ENCODE measurements at places on chromosomes 16 and 17.
A peak's percentile ranks its signal among the peaks of the same experiment; 100 is the strongest.

GRCh38 chr16:48511071-48511540 lies 98.9 kb downstream of the N4BP1 start:
- DNase-seq: no peak

- no peak for DNase-seq
Measured at GRCh38 chr17:40090237-40091119, 9.9 kb downstream of the NR1D1 start.

GRCh38 chr16:9441012-9441411 lies 349.6 kb downstream of the HAPSTR1 start:
- DNase-seq: no peak

- no peak for DNase-seq
Measured at GRCh38 chr16:68715471-68715870, 21.6 kb upstream of the CDH1 start.

DNA sequence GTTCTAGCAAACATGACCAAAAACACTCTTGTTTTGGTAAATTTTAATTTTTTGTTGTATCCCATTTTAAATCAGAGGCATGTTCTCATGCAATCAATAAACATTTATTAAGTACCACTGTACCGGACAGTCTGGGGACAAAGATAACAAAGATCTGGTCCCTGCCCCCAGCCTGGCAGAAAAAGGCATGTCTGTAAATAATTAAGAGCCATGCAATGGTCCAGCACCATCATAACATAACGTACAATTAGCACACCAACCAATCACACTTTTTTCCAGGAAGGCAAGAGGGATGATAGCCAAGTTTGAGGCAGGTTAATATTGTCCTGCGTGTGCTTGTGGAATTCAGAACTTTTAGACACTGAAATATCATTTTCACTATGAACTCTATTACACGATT lies 3.5 kb downstream of the KCNJ16 start:
- DNase-seq: no peak

DNA sequence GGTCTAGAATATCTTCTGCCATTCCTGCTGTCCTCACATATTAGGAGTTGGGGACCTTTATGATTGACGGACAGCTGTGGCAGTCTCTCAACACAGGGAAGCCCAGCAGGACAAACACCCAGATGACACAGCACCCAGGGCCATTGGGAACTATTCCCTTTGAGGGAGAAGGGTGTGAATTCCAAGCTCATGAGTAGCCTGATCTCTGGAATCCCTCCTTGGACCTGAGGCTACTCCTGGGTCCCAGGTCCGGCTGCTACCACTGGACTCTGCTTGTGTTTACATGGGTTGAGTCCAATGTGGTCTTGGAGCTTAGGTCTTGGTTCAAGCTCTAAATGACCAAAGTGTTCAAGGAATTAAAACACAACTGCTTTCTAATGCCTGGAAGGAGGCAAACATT lies 78.9 kb downstream of the SLC6A2 start:
- DNase-seq: no peak

GRCh38 chr17:56478836-56479447 lies 114.6 kb upstream of the NOG start:
- DNase-seq: no peak

- no peak for DNase-seq
Measured at GRCh38 chr16:58128711-58129096, 477 bp downstream of the CFAP20 start.

GRCh38 chr17:41682631-41683030 lies 6.1 kb upstream of the EIF1 start:
- no peak for DNase-seq

GRCh38 chr16:81142864-81143263 lies 46.7 kb upstream of the GCSH start:
- DNase-seq: no peak

GRCh38 chr16:6232056-6232455 lies 1100.6 kb upstream of the RBFOX1 start:
- no peak for DNase-seq

GRCh38 chr16:21250072-21250923 lies 16.8 kb downstream of the ANKS4B start:
- no peak for DNase-seq

DNA sequence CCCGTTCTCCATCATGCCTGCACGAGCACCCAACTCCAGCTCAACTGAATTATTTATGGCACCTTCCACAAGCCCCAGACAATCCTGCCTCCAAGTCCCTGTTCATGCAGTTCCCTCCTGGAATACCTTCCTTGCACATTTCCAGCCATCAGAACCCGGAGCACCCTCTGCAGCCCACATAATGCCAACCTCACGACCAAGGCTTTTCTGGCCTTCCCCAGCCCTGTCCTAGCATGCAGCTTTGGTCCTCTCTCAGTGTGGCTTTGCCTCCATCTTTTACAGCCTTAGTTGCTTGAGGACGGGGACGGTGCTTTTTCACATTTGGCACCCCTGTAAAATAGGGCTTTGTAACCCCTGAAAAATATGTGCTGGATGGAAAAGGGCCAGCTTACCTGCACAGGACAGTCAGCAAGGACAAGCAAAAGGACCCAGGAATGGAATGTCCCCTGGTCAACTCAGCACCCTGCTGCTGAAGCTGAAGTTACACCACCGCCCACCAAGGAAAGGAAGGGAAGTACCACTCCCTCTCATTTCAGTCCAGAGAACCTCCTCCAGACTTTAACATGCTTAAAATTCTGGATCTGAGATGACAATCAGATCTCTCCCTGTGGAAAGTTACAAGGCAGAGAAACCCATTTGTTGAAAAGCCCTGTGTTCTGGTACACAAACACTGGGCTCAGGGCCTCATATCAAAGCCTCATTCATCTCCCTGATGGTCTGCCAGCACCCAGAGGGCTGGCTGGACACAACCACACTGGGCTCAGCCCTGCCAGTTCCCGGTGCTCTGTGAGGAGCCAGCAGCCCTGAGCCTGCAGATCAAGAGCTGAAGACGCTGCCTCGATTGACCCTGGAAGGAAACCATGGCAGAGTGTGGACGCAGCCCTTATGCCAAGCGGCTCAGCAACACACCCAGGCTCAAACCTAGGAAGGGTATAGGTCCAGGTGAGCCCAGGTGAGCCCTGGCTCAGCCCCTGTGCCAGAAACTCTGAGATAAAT lies 2.9 kb downstream of the SLC39A11 start:
- DNase-seq: no peak

- DNase-seq: peak; percentile 33
Measured at GRCh38 chr16:8936421-8936820, 27.3 kb downstream of the USP7 start.

DNA sequence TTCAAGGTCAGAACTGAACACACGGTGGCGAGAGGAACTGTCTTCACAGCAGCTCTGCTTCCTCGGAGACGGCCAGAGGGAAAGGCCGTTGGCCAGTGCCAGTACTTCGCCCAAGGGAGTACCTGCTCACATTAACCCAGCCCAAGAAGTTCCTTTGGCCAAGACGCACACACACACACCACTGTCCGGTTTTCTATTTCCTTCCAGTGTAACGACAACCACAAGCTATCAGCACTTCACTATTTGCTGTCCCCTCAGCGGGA lies 744 bp upstream of the GGNBP2 start:
- no peak for DNase-seq

DNA sequence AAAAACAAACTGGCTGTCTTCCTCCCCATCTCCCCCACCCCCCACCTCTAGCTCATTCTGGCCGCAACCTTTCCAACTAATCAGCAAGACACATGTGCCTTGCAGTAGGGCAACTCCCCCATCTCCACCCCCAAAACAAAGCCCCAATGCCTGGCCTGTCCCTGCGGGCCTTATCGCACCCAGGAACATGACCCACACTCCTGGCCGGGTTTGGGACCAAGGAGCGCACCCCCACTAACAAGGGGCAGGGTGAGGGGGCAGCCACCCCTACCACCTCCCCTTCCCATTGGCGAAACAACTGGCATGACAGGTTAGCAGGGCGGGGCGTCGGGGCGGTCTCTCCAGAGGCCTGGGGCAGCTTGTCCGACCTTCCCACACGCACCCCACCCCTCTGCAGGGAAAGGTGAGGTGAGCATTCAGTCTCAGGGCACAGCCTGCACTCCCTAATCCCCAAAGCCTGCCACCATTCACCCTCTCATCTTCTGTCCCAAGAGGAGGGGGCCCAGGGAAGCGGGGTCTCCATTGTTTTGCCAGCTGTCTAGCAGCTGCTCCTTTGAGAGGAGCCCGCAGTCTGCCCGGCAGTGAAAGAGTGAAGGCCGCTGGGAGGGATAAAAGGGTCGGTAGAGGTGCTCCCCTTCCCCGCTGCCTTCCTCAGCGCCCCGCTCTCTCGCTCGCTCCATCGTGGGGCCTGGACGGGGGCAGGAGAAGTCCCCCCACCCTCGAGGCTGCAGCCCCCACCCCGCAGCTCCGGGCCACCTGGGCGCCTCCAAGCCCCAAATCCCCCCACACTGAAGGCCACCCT lies 765 bp downstream of the MYO18A start:
- DNase-seq: peak; percentile 62

GRCh38 chr17:62017912-62018311 lies 47.2 kb downstream of the MED13 start:
- DNase-seq: no peak

- DNase-seq: no peak
Measured at GRCh38 chr17:56821847-56822534, 11.7 kb downstream of the C17orf67 start.

DNA sequence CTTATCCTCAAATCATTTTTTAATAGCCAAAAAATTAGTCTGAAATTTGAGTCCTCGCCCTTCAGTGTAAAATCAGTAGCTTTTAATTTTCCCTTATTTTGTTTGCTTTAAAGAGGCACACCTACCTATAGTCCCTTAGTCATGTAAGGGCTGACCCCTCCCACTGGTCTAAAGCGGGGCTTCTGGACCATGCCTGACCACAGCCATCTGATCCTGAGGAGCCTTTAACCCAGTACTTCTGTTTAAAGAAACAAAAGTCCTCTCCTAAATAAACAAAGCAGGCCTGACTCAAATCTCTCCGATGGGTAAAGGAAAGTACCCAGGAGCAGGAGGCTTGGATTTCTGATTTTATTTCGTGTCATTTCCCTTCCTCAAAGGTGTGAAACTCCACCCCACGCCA lies 92.0 kb upstream of the CCL2 start:
- no peak for DNase-seq

- DNase-seq: peak; percentile 85
Measured at GRCh38 chr16:180681-181564, 664 bp downstream of the HBQ1 start.

GRCh38 chr17:78458091-78458490 lies 79.6 kb downstream of the PGS1 start:
- DNase-seq: no peak

- no peak for DNase-seq
Measured at GRCh38 chr16:71367241-71367976, 8.9 kb downstream of the CALB2 start.

DNA sequence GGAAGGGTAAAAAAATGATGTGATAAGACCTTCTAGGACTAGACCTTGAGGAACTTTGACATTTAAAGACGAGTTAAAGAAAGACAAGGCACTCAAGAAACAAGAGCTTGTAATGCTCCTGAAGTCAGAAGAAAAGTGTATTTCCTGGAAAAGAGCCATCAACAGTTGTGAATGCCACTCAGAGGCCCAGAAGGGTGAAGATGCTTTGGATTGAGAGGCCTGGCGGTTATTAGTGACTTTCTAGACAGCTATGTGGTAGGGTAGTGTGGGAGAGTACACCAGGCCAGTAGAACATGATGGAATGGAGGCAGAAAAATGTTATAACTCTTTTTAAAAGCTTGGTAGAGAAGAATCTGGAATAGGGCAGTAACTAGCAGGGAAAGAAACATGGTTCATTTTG lies 34.1 kb upstream of the ANKFN1 start:
- DNase-seq: no peak

DNA sequence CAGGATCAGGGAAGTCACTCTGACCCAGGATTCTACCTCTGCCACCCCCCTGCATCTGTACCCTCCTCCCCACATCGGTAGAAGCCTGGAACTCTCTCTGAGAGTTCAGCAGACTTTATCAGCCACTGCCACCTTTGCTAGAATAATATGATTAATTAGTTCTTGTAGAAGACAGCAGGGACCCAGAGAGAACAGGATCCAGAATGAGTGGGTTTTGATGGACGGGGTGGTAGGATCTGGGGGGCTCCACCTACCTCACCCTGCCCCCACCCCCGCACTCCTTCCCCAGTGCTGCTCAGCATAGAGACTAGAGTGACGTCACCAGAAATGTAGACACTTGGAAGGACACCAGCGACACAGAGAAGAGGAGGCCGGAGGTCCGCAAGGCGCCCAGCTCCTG lies 33.5 kb downstream of the ABCC6 start:
- DNase-seq: no peak

- peak; percentile 28 for DNase-seq
Measured at GRCh38 chr17:18093616-18094408, 6.1 kb downstream of the DRG2 start.

- DNase-seq: no peak
Measured at GRCh38 chr16:68022278-68022727, 729 bp downstream of the DDX28 start.

- DNase-seq: no peak
Measured at GRCh38 chr17:17019430-17019762, 22.9 kb upstream of the MPRIP start.

- DNase-seq: peak; percentile 81
Measured at GRCh38 chr16:19245326-19245925, 40.1 kb upstream of the CLEC19A start.

GRCh38 chr16:5252791-5253190 lies 155.2 kb upstream of the EEF2KMT start:
- no peak for DNase-seq

- no peak for DNase-seq
Measured at GRCh38 chr17:57091186-57091618, 6.2 kb downstream of the AKAP1 start.

DNA sequence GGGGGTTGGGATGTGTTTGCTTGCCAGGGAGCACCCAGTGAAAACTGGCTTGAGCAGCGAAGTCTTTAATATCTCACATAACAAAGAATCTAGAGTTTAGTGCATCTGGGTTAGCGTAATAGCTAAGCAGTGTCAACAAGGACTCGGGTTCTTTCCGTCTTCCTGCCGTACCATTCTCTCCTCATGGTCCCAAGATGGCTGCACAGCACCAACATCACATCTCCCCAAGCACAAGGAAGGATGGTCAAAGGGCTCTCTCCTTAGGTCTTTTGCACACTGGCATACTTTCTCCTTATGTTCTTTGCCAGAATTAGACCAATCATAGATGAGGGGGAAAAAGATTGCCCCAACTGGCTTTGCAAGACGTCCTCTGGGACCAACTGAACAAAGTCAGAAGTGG lies 30.9 kb downstream of the CRISPLD2 start:
- no peak for DNase-seq

GRCh38 chr16:50718761-50719400 lies 23.0 kb upstream of the CYLD start:
- DNase-seq: no peak

DNA sequence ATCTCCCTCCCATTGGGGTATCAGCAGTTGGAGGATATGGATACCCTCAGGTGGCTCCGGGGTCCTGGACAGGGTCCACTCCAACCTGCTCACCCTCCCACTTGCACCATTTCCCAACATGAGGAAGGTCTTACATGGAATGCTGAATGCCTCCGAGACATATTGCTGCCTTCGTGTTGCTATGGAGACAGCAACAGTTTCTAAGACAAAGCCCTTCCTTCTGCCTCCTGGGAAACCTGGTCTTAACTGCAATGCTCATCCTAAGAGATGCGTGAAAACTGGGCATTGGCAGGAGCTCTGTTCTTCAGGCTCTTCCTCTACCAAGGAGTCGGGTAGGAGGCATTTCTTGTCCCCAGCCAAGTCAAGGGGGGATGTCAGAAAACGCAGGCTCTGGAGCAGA lies 45.2 kb downstream of the ST3GAL2 start:
- no peak for DNase-seq

- DNase-seq: no peak
Measured at GRCh38 chr16:3650631-3651265, 3.7 kb upstream of the DNASE1 start.

GRCh38 chr17:5888811-5889210 lies 181.4 kb upstream of the WSCD1 start:
- DNase-seq: no peak

GRCh38 chr17:61728297-61728836 lies 135.0 kb downstream of the BRIP1 start:
- no peak for DNase-seq
